NCI-H1092 (cell line): ENCODE measurements at places on chromosomes 13 and 19.

DNA sequence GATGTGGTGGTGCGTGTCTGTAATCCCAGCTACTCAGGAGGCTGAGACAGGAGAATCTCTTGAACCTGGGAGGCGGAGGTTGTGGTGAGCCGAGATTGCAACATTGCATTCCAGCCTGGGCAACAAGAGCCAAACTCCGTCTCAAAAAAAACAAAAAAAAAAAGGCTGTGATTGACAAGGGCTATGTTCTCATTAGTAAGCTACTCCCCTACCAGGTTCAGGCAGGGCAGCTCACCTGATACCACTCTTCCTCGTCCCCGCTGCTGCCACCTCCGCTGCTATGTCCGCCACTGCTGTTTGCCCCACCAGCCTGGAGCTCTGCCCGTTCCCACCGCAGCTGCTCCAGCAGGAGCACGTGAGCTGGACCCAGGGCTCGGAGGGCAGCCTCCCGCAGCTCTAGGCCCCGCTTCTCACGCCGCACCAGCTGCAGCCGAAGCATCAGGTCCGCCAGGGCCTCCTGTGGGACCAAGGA, 9.4 kb downstream of the USHBP1 start:
- DNase-seq: no peak

GRCh38 chr13:49517461-49517860, 21.7 kb downstream of the PHF11 start:
- DNase-seq: no peak

DNA sequence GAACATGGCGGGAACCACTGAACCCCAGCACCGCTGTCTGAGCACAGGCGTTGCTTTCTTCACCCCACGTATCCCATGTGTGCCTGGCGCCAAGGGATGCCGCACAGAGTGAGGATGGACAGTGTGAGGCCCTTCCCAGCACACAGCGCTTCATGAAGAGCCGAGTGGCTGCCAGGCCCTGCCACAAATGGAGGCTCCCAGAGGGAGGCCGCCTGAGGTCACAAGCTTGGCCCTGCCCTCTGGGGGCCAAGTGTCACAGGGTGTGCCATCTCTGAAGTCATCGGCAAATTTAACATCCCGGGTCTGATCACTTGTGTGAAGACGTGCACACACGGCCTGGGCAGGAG, 24.4 kb downstream of the MPND start:
- no peak for DNase-seq

GRCh38 chr13:95276037-95276505, 25.2 kb downstream of the ABCC4 start:
- no peak for DNase-seq

DNA sequence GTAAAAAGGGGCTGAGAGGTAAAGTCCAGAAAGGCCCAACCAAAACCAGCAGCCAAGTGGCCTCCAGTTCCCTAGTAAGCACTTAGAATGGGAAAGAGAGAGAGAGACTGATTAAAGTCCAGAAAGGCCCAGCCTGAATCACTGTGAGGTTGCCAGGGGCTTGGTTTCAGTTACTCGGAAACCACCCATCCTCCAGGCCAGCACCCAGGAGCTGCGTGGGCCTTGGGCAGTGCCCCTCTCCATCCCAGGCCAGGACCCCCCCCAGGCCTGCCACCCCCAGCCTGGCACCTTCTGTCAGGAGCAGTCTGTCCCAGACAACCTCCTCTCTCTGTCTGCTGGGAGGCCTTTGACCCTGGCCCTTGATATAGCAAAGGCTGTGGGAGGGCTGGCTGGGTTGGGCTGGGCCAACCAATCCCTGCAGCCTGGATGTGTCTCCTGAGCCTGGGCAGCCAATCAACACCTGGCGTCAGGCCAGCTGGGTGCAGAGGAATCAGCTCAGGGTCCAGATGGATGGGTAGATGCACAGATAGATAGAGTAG, at the start of gene CYP4F2:
CYP4F2 (minus strand) TSS at position 337 of the 539 bp plus-strand sequence. CDS start 463 bp downstream, outside the sequence.
- no peak for DNase-seq
